ENCODE measurements at places on chromosomes 3 and 15.

DNA sequence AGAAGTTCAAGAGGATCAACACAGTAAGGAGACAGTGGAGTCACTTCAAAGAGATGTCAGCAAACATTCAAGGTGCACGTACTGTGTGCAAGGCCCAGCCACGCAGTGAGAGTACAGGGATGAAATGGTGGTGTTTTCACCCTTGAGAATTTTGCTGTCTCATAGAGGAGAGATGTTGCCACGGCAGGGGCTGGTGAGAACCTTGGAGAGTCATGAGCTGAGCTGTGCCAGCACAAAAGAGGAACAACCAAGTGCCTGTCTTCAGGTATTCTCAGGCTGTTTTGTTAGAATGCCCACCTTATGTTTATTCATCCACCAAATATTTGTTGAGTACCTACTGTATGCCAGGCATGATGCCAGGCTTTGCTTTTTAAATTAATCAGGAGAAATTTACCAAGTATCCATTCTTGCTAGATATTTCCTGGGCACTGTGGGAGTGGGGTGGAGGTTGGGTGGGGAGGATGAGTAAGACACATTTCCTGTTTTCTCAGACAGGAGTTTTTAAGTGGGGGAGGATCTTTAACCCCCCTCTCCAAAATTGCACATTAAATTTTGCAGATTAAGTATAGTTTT lies 72.6 kb downstream of the SLC6A11 start:
- DNase-seq = peak; percentile 6

DNA sequence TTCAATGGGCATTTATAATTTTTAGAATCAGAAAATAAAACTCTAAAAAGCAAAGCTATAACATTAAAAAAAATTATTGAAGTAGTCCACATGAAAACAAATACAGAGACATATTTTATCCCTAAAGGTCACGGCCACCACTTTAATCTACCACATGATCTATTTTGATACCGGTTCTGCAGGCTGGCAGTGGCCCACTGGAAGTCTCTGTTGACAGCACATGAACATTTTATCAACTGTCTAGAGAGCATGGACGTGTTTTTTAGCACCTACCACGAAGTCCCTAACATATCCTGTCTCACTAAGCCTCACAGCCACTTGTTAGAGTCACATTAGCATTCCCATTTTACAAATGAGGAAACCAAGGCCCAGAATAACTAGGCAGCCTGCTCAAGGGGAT lies 1.8 kb upstream of the CPA3 start:
- no peak for DNase-seq

GRCh38 chr3:27279123-27279522 lies 90.1 kb downstream of the NEK10 start:
- no peak for DNase-seq

DNA sequence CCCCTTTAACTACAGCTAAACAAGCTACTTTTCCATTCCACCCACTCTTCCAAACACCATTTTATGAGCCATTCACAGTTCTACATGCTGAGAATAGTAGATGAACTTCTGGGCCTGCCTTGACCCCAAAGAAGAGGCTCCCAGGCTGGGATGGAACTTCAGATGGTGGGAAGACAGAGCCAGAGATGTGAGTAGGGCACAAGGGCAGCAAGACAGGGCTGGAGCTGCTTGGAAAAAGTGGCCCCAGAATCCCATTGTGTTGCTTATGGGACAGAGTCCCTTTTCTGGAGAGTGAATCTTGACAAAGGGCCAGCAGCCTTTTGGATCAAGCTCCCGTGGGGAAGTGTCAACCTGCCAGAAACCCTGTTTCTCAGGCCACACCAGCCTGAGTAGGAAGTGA lies 516.5 kb upstream of the PPP2R3A start:
- DNase-seq = no peak

- no peak for DNase-seq
Observed at GRCh38 chr15:37019479-37020433, 80.6 kb downstream of the MEIS2 start.

DNA sequence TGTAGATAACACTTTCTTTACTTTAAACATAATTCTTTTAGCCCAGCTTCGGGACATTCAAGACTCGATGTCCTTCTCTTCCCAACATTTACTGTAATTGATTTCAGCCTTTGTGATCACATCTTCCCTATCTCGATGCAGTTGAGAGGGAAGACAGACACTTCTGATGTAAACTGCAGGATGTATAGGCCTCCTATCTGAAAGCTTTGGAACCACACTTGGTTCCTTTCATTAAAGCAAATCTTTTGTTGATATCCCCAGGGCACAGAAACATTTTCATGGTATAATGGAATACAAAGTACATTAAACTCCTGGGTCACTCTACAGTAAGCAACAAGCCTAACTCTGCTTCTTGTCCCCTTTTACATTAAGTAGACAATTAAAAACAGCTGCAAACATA lies 6.4 kb downstream of the GRM7 start:
- DNase-seq = no peak

DNA sequence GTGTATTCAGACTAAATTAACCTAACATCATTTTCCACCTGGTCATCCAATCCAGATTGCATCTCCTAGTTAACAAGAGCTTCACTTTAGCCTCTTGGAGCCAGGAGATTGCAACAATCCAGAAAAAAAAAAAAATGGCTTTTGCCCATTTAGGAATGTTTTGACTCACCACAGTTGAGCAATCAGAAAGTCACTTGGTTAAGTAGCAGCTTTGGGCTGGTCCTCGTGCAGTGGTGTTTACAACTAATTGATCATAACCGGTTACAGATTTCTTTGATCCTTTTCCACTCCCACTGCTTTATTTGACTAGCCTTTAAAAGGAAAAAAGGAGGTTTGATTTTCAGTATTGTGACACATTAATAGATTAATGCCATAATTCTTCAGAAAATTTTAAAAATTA lies 688.8 kb upstream of the CCDC54 start:
- DNase-seq = no peak

DNA sequence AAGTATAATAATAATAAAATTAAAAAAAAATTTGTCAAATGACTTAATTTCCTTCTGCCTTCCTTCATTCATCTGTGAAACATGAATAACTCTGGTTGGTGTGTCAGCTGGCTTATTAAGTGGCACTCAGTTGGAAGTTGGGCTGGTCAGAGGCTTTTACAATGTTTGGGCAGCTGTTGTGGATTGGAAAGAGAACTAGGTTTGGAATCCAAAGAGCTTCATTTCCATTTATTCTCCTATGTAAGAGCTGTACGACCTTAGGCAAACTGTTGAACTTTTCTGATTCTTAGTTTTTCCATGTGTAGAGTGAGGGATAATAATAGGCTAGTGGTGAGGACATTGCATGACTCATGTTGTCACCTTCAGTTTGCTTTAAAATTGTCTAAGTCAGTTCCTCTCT lies 606.7 kb downstream of the PDCD6IP start:
- no peak for DNase-seq

DNA sequence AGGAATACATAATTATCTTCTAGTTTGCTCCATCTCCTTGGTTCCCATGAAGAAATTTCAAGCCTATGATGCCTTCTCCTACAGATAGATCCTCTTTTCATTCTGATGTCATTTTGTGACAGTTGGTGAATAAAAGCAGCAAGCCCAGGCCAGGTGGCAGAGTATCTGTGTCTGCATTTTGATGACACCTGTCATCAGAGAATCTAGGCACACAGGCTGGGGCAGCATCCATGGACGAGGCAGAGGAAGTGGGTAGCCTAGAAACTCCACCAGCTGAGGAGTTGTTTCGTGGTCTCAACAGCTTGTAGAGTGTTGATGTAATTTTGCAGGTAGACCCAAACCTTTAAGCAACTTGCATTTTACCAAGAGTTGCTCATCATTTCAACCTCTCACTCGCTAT lies 269.8 kb downstream of the FEZF2 start:
- DNase-seq = no peak

DNA sequence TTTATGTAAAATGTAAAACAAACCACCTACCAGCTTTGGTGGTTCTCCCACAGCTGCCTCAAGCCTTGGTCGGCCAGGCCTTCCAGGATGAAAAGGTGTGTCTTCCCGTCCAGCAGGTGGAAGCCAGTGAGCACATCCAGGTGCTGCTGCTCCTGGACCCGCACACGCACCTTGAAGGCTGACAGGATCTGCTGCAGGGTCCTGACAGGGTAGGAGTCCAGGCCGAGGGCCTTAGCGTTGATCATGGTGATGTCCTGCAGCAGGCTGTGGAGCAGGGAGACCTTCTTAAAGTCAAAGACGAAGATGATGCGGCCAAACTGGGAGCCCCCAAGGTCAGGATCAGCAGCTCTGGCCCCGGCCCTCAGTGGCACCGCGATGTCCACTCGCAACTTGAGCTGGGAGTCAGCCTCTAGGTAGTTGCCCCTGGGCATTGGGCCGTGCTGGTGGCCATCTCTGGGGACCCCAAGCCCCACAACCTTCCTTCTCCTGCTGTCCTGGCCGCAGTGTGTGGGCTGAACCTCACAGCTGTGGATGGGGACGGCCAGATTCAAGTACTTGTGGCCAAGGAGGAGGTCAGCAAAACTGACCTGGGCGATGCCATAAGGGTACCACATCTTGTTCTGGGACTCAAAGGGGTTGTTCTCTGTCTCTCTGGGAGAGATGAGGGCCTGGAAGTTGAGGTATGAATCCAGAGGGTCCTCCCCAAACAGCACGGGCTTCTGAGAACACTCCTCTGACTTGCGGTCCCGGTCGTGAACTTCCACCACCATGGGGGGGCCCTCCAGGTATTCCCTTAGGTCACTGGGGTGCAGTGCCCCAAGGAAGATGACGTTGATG lies 48.6 kb downstream of the CFAP92 start:
- no peak for DNase-seq

GRCh38 chr15:33059184-33059583 lies 135.3 kb downstream of the FMN1 start:
- no peak for DNase-seq

DNA sequence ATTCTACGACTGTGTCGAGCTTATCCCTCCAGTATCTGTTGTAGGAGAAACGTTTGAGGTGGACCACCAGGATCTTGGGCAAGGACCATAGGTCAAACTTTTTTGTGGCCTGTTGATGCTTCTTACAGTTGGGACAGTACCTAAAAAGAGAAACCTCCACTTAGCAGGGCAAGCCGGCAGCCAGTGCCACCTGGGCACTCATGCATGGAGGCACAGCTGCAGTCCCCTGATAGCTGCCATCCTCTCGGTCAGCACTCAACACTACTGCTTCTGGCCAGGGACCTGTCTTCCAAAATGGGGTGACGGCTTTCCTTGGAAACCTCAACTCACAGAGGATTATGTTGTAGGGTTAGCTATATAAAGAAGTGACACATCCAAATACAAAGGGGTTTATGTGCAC lies 7.0 kb upstream of the C3orf62 start:
- DNase-seq = no peak

DNA sequence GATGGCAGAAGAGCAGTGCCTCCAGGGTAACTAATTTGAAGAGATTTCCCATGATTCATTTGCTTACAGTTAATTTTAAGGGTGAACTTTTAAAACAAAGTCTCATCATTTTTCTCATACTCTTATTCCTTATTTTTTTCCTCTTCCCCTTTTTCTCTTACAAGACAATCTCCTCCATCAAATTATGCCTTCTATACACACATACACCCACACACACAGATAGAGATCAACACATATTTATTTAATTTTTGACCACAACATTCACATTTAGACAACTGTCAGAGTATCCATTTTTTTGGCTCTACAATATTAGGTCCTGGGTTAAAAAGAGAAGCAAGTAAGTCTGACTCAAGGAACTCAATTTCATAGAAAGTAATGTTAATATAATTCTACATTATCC lies 37.6 kb downstream of the AAGAB start:
- DNase-seq = peak; percentile 3

- DNase-seq = no peak
Observed at GRCh38 chr15:78959360-78959759, 14.5 kb upstream of the CTSH start.

DNA sequence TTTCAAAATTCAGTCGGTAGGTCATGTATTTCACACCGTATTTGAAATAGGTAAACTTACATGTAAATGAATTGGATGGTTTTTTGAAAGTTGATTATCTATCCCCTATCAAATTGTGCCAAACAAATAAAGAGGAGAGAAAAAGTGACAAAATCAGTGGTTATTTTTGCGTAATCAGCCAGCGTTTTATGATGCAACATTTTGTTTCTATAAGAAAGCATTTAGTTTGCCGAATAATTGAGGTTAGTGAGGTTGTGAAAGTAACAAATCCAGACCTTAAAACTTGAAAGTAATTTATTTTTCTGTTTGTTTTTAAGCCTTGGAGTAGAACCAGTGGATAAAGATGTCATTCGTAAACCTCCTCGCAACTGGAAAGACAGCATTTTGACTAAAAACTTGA lies 29.3 kb downstream of the ASTE1 start:
- DNase-seq = peak; percentile 21

DNA sequence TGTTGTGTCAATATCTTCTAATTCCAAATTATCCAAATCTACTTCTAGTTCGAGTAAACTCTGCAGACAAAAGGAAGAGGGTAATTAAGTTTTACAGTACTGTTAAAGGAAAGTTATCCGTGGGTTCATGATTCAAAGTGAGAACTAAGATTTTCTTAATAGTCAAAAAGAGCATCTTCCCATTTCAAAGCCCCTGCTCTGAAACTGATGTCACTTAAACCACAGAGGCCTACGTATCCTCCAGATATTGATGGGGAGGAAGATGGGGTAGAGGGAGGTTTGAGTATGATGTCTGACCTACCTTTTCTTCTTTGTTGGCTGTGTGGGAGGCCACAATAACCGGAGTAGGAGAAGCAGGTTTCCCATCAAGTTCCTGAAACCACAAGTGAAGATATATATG lies 14.1 kb downstream of the MRPS22 start:
- DNase-seq = no peak

DNA sequence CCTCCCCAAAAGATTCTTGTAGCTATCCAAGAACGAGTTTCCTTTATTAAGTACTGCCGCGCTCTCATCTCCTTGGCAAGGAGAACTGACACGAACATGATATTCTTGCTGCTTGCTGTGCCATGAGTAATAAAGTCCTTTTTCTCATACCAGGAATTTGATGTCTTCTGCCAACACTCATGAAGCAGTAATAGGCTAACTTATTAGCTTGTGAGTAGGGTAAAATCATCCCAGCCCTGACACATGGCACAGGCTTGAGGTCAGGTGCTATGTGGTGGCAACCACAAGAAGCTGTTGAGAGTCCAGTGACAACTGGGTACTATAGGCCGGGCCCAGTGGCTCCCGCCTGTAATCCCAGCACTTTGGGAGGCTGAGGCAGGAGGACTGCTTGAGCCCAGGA lies 22.7 kb upstream of the UBXN7 start:
- no peak for DNase-seq

GRCh38 chr3:148551767-148552260 lies 145.9 kb upstream of the AGTR1 start:
- DNase-seq = no peak

Data from suppressor macrophage (primary cell).